Right renal pelvis (tissue), 4 donors: ENCODE measurements at places on chromosomes 3 and 15. TPM values are rescaled to one million over a fixed set of nuclear protein-coding genes. Genes with fewer than 3 reads are reported as not detected.

The CRABP1 gene
- polyA plus RNA-seq: 58.7 TPM

The TMEM42 gene
- polyA plus RNA-seq: 28.0 TPM

DNA sequence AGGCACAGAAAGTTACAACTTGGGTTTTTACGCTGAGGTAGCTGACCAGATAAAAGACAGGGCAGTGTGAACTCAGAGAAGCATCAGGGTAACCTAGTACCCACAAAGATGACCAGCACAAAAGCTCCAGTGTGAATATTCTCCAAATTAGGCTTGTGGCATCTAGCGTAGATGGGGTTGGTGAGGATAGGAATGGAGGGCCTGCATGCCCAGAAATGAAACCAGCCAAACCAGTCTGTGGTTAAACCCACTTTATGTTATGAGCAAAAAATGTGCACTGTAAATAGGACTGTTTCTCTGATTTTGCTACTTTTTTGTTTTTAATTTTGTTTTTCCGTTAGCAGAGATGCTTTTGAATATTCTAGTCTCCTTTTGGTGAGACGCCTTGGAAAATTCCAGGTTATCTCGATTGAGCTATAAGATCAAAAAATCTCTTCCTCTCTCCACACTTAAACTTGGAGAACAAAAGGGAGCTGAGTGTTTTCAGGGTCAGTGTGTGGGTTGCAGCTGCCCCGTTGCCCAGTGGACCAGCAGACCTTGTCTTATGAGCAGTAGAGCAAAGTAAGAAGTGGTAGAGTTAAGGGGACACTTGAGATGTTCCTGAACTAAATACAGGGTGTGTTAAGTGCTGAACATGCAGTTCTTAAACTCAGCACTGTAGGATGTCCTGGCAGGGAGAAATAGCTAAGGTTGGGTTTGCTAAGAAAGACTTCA lies 132.9 kb downstream of the C3orf38 start:
- no peak for DNase-seq

DNA sequence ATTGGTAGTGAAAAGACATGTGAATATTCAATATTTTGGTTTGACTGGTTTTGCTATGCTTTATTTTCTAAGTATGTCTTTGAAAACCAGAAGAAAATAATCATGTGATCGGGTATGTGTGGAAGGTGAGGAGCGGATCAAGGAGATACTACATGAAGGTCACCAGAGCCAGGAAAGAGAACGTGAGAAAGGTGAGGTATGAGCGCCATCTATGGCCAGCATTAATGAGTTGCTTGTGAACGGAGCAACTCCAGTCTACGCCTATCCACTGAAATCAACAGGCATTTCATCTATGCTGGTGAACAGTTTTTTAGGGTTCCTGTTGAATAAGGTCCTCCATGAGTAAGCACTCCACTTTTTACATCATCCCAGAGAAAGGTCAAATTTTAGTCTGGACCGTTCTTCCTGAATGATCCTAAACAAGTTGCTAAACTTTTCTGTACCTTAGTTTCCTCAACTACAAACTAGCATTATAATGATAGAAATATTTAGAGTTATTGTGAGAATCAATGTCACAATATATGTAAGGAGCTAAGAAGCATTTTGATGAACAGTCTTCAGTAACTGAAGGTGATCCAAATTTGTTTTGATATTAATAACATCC lies 1435.2 kb upstream of the CADM2 start:
- DNase-seq: peak; percentile 38
